ENCODE measurements at places on chromosomes 12 and 14.

GRCh38 chr12:122669397-122670070 lies 33.6 kb downstream of the HCAR2 start:
- DNase-seq, result no peak

DNA sequence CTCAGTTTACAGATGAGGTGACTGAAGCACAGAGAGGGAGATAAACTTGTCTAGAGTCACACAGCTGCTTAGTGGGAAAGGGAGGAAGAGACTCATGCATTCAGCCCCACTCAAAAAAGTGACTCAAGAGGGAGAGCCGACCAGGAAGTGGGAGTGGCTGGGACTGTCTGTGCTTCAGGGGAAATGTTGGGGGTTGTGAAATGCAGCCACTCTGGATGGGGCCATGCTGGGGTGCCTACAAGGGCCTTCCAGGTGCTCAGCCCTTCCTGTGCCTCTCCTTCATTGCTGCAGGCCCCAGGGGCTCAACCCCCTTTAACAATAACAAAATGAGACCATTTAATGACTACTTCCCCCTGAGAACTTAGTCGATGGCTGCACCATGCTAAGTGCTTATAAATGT lies 41.8 kb downstream of the CACNA1C start:
- no peak for DNase-seq

- DNase-seq, result no peak
These were observed 62.8 kb upstream of the FOXN3 start for GRCh38 chr14:89479802-89480201.

DNA sequence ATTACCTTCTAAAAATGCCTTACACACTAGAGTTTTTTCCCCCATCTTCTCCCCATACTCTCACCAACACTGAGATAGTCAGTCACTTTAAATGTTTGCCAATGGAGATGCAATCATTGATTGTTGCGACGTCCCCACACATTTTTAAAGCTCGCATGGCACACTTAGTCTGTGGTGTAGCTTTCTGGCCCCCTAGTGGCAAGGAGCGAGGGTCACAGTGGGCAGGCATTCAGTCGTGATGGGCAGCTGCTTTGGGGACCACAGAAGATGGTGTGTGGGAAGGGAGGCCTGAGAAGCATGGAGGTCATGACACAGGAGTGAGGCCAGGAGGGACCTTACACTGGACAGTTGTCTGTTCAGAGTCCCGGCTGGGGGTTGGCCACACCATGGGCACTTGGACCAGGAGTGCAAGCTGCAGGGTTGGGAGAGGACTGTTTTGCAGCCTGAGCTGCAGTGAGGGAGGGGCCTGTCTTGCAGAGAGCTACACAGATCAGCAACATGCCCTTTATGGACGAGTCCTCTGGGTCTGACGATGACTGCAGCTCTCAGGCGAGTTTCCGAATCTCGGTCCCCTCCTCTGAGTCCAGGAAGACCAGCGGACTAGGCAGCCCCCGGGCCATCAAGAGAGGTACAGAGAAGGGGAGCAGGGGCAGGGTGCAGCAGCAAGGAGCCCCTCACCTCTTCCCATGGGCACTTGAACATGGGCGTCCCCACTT lies 28.6 kb downstream of the PIGH start:
- peak; percentile 21 for DNase-seq

- no peak for DNase-seq
These were observed 97.5 kb downstream of the CRACR2A start for GRCh38 chr12:3655328-3655900.

DNA sequence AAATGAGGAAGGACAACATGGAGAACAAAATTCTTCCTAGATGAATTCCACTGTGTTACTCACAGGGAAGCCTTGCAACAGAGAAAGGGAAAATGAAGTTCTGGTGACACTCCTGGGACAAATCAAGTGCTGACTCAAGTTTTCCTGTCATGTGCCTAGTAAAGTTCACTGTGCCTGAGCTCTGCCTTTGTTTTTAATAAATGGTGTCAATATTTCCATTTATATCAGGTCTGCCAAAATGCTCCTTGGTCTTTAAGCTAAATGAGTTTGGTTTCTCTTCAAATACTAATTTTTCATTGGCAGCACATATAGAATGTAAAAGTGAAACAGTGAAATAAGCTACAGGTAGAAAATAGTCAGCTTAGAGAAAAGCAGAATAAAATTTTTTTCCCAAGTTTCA lies 33.0 kb downstream of the HIGD1C start:
- no peak for DNase-seq

- no peak for DNase-seq
These were observed 174.3 kb downstream of the MGAT4C start for GRCh38 chr12:86081843-86082242.

DNA sequence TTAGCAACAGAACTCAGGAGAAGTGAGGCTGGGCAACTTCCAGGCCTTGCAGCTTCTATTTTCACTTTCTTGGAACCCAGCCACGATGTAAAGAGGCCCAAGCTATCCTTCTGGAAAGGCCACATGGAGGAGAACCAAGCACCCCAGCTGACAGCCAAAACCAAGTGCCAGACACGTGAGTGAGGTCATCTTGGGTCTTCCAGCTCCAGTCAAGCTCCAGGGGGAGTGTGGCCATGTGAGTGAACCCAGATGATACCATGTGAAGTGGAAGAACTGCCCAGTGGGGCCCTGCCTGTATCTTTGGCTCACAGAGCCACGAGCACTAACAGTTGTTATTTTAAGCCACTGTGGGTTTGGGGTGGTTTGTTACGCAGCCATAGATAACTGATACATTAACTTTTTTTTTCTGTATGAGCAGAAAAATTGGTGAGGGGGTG lies 126.8 kb upstream of the MAP1LC3B2 start:
- no peak for DNase-seq

DNA sequence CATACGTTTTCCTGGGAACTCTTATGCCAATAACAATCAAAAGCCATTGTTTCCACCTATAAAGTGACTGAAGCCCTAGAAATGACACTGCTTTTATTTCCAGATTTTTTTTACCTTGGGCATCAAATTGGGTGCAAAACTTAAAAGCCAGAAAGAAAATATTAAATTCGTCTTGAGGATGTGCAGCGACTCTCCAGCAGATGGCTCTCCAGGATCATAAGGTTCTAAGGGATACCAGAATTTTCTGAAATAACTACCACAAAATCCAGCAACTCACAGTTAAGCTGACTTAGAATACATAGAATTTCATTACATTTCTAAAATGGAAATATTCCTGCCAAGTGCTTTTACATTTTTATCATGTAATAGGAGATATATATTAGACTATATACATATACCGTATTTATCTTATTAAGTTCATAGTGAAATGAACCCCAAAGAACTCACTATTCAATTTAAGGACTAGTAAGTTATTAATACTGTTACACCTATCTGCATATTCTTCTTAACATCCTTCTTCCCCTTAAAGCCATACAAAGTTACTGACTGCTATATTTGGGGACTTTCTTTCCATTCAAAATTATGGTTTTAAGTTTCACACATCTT lies 44.0 kb downstream of the ARMH4 start:
- no peak for DNase-seq

DNA sequence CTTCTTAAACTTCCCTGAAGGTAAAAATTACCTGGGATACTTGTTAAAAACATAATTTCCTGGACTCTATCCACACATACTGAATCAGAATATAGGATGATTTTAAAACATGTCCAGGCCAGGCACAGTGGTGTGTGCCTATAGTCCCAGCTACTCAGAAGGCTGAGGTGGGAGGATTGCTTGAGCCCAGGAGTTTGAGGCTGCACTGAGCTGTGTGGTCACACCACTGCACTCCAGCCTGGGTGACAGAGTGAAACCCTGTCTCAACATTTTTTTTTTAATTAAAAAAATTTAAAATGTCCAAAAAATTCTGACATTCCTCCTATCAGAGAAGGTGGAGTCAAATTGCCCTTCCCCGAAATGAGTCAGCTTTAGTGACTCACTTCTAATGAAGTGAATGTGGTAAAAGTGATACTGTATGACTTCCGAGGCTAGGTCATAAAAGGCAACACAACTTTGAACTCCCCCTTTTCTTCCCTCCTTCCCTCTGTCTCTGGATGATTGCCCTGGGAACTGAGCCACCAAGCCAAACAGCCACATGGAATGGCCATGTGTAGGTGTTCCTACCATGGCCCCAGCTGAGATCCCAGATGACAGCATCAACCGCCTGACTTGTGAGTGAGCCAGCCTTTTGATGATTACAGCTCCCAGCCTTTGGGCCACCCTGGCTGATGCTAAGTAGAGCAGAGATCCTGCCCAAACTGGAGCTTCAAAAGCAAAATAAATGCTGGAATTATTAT lies 36.3 kb downstream of the LIMA1 start:
- DNase-seq, result no peak

- no peak for DNase-seq
These were observed 47.9 kb downstream of the FBXW8 start for GRCh38 chr12:116958402-116959197.

GRCh38 chr12:67043771-67044170 lies 225.4 kb upstream of the CAND1 start:
- DNase-seq, result no peak

- no peak for DNase-seq
These were observed 12.3 kb downstream of the EMP1 start for GRCh38 chr12:13208533-13209435.

- no peak for DNase-seq
These were observed 21.6 kb downstream of the NCOR2 start for GRCh38 chr12:124545508-124546418.

GRCh38 chr14:103723748-103724081 lies 8.1 kb downstream of the ZFYVE21 start:
- DNase-seq, result no peak

- DNase-seq, result no peak
These were observed 24.4 kb downstream of the CYP46A1 start for GRCh38 chr14:99708449-99708848.

DNA sequence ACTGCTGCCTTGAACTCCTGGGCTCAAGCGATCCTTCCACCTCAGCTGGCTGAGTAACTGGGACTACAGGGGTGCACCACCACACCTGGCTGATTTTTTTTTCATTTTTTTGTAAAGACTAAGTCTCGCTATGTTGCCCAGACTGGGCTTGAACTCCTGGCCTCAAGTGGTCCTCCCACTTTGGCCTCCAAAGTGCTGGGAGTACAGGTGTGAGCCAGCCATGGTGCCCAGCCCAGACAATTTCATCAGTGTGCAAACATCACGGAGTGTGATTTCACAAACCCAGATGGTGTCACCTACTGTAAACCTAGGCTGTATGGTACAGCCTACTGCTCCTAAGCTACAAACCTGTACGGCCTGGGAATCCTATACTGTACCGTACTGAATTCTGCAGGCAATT lies 6.9 kb upstream of the BCL7A start:
- no peak for DNase-seq

DNA sequence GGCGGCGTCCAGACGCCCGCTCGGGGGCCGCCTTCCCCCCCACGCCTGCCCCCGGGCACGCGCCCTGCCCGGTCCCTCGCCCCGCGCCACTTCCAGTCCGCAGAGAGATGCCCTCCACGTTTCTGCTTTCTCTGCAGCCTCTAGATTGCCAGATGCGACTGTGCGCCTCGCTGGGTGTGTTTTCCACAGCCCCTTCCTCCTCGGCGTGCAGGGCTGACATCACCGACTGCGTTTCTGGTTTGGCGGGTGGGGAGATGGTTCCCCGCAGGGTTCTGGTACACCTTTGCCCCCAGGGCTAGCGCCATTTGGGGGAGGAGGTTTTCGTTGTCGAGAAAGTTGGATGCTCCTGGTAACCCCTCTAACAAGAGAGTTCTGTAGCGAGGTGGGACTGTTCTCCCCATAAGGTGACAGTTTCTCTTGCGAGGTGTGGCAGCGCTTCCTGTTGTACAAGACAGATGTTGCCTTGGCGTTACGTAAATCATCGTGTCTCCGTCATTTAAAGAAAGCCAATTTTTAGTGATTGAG lies 1.5 kb downstream of the CALM1 start:
- peak; percentile 29 for DNase-seq

GRCh38 chr14:65210822-65211182 lies 108.5 kb upstream of the MAX start:
- no peak for DNase-seq

GRCh38 chr12:12714276-12715021 lies 2.7 kb upstream of the CDKN1B start:
- no peak for DNase-seq

GRCh38 chr12:77724367-77724957 lies 106.2 kb upstream of the NAV3 start:
- no peak for DNase-seq

DNA sequence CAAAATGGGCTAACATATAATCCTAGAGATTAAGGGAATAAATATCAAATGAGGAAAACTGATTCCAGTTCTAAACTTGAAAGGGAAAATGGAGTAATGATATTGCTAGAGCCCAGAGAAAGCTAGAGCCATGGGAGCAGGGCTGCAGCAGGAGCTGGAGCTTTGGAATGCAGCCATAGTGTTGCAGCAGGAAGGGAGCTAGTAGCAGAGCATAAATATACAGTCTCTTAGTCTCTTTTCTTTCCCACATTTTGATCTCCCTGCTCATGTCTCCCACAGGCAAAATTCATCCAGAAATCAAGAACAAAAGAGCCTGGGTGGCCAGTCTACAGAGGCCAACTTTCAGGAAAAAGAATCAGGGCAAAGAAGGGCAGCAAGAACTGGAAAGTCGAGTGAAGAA lies 253.7 kb downstream of the ATXN7L3B start:
- DNase-seq, result no peak

DNA sequence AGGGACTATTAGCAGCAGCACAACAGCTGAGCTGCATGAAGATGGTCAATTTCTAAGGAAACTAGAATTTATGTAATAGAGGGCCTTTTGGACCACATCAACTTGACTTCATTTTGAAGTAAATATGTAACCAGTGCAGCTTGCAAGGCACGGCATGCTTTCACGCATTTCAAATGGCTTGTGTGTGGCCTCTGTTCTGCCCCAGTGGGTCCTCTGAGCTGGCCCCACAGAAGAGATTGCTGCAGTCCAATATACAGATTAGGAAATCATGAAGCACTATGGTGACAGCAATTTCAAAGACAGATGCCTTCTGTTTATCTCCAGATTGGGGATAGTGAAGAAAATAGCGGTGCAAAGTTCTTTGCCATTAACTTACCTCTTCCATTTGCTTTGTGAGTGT lies 101.4 kb downstream of the PDZRN4 start:
- DNase-seq, result no peak

DNA sequence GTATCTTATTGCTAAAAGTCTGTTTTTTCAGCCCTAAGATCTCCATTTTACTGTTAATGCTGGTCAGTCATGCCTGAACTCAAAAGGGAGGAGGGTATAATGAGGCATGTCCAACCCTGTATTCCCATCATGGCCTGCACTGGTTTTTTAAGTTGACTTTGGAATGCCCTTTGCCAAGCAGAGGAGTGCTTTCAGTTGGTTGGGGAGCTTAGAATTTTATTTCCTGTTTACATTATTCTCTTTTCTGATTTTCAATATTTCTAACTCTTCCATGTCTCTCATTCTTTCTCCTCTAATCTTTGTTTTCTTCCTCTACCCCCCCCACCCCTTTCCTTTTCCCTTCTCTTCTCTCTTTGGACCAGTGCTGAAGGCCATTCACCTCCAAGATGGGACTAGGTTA lies 4.9 kb upstream of the DHRS2 start:
- DNase-seq, result no peak

GRCh38 chr12:26158078-26158764 lies 33.4 kb upstream of the BHLHE41 start:
- DNase-seq, result no peak

GRCh38 chr14:63573581-63573980 lies 30.4 kb upstream of the PPP2R5E start:
- DNase-seq, result no peak

- no peak for DNase-seq
These were observed 170.5 kb upstream of the RBM19 start for GRCh38 chr12:114136631-114137030.
